ENCODE measurements at places on chromosomes 4 and X.

- peak; percentile 13 for ATAC-seq
Measured at GRCh38 chr4:6688879-6689505, 4.7 kb upstream of the S100P start.

DNA sequence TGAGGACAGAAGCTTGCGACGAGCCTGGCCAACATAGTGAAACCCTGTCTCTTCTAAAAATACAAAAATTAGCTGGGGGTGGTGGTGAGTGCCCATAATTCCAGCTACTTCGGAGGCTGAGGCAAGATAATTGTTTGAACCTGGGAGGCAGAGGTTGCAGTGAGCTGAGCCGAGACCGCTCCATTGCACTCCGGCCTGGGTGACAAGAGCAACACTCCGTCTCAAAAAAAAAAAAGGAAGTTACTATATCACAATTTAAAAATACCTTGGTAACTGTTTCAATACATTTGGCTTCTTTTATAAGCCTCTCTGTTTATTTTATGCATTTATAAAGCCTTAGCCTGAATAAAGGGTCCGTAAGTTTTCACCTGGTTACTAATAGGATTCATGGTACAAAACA, 46.6 kb upstream of the CHRNA9 start:
- ATAC-seq: no peak

DNA sequence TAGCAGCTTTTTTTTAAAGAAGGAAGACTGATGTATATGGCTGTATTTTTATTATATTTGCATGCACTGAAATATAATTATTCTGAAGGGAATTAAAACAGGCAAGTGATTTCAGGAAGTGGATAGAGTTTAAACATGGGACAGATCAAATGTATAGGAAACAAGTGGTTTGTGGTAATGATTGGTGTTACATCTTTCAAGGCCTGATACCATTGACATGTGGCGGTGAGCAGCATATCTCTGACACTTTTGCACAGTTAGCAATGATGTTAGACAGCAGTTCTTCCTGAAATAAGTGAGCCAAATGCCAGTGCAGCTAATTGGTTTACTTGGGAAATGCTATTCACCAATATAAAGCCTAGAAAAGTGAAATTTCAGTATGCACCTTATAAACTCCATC, 272.1 kb downstream of the RPA4 start:
- ATAC-seq: no peak

GRCh38 chrX:140440876-140441275, 64.0 kb downstream of the SOX3 start:
- no peak for ATAC-seq
